ENCODE measurements at places on chromosomes 7 and 10.

DNA sequence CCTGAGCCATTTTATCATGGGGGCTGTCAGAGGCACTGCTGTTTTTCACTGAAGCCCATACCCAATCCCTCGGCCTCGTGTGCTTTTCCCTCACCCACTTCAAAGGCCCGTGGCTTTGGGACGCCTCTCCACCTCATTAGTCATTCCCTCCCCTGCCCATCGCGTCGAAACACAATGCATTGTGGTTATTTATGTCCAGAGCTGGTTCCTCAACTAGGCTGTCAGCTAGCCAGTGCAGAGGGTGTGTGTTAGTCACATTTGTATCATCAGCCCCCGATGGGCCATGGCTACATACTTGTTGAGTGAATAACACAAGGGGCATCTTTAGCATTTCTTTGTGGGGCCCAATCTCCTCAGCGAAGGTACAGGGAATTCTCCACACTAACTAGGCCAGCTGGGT, 3.8 kb upstream of the CRCP start:
- DNase-seq: no peak

DNA sequence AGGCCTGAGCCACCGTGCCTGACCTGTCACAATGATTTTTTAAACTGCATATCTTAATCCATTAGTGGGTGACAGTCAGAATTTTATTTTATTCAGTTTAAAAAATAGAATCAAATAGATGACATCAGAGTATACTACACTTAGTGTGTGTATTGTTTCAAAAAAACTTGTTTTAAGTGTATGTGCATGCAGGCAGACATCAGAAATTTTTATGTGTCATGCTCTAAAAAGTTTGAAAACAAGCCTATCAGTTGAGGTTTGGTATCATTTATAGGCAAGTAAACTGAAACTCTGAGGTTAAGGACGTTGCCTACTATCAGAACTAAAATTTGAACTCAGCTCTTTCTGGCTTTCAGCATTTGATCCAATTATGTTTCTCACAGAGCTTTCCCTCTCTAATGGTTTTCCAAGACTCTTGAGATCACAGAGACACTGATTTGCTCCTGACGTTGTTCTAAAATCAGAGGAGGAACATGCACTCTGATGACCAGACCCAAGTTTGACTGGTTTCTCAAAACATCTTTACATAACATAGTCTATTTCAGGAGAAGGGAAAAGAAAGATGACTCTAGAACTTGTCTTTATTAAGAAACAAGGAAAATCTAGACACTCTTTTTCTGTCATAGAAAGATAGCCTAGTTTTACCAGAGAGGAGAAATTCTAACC, 188.6 kb downstream of the AUTS2 start:
- DNase-seq: no peak

DNA sequence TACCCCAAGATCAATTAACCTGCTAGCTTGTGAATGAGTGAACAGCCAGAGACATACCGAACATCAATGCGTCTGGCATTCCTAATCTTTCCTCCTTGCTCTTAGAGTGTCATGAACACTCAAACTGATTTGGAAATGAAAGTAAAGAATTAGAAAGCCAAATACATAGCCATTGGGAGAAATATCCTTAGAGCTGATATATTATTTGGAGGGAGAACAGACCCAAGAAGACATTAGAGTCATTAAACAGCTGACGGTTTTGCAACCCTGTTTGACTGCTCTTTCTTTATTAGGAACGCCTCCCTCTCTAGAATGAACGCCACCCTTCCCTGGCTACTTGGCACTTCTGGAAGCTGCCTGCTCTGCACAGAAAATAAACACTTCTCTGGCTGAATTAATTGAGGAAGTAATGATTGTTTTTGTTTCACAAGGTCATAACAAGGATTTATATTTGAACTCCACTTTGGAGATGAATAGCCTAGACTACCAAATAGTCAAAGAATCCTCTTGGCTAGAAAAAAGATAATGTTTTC, 42.8 kb downstream of the CTTNBP2 start:
- DNase-seq: peak; percentile 34

- DNase-seq: no peak
Measured at GRCh38 chr10:8967061-8967460, 912.6 kb downstream of the GATA3 start.

DNA sequence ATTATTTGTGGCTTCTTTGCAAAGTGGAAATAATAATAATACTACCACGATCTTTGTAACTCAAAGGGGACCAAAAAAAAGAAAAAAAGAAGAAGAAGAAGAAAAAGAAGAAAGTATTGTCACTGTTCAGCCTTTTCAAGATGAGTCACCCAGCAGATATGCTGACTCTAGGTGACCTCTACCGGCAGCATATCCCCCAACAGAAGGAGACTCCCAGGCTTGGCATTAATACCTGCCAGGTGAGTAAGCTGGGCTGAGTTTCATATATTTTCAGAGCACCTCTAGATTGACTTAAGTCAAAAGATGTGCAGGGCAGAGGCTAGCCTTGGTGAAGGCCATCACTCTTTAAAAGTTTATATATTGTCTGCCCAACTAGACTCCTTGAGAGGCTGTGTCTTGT, 30.4 kb upstream of the GPR26 start:
- DNase-seq: no peak

GRCh38 chr10:69533658-69534057, 39.6 kb downstream of the NEUROG3 start:
- no peak for DNase-seq

- DNase-seq: no peak
Measured at GRCh38 chr7:29112721-29113120, 33.6 kb downstream of the CPVL start.

GRCh38 chr7:86968618-86969017, 90.8 kb downstream of the ELAPOR2 start:
- DNase-seq: peak; percentile 29

GRCh38 chr7:154888690-154889089, 114.2 kb downstream of the PAXIP1 start:
- no peak for DNase-seq

GRCh38 chr10:1364151-1364910, 308.1 kb downstream of the WDR37 start:
- DNase-seq: no peak

- peak; percentile 41 for DNase-seq
Measured at GRCh38 chr7:120806669-120807068, 51.3 kb downstream of the TSPAN12 start.

DNA sequence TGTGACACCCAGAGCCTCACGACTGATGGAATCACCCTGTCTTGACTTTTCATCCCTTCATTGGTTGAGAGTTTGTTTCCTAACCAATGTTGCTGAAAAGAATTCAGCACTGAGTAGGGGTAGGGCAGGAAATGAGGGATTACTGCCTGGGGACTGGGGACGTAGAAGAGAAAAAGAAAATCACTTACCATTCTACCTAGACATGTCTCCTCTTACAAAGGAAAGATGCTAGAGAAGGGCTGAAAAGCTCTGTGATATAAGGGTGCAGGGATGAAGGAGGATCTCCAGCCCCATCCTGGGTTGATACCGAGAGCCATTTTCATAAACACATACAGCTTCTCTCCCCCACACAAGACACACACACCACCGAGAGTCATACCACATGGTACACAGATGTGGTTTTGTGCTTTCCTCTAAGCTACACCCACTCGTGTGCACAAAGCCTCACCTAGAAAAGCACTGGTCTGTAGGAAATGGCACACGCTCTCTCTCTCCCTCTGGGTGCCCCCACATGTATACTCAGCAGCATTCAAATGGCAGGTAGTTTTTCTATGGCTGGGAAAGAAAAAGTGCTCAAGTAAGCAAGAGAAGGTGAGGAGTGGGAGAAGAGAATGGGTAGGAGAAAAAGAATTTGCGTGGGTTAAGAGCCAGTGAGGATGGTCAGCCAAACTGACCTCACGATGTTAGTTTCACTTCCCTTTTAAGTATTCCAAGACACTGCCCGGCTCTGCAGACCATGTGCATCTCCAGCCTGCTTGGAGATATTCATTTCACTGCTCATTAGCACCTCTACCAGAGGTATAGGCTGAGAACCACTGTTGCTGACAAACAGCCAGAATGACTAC, 85.8 kb downstream of the CALD1 start:
- no peak for DNase-seq

- no peak for DNase-seq
Measured at GRCh38 chr7:157543276-157543675, 206.5 kb downstream of the DNAJB6 start.

DNA sequence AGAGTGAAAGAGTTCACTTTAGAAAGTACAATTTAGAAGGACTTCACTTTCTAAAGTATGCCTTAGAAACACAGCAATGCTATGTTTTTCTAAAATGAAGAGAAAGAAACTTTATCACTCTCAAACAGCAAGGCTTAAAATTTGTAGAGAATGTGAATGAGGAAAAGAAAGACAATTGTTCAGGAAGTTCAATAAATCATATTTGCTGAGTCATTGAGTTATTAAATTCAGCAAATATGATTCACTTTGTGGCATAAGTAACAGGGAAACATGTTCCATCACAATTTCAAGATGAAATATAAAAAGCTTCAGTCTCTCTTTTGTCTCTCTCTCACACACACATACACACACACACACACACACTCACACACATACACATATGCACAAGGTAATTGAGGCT, 187.9 kb downstream of the PCDH15 start:
- no peak for DNase-seq

DNA sequence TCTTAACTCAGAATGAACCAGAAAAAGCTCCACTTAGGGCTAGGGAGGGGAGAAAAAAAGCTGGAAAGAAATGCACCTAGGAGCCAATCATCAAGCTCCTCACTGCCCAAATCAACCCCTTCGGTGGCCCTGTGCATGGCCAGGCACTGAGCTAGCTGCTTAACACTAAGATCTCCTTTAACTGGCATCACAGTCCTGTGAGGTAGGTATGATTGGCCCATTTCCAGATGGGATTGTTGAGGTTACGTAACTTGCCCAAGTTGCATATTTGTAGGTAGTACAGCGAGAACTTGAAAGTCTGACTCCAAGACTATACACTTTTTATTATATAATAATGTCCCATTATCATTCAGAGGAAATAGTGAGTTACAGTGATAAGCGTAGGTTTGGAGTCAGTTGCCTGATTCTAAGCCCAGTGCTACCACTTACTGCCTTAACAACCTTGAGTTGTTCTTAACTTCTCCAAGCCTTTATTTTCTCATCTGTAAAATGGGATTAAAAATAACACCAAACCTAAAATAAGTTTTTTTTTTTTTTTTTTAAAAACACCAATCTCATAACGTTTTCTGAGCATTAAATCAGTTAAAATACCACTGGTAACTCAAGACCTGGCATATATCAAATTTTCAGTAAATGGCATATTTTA, 37.2 kb upstream of the ACSL5 start:
- DNase-seq: no peak

DNA sequence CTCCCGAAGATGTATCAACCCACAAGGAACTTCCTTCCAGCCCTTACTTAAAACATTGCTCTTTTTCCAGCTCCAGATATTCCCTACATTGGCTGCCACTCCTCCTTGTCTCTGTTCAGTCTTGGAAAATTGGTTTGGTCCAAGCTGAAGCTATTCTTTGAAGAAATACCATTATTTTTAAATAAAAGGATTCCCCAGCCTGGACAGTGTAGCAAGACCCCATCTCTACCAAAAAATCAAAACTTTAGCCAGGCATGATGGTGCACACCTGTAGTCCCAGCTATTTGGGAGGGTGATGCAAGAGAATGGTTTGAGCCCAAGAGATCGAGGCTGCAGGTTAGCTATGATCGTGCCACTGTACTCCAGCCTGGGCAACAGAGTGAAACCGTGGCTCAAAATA, 159.8 kb downstream of the CUX1 start:
- DNase-seq: no peak

- DNase-seq: peak; percentile 83
Measured at GRCh38 chr10:95601116-95601719, 40.0 kb upstream of the SORBS1 start.

DNA sequence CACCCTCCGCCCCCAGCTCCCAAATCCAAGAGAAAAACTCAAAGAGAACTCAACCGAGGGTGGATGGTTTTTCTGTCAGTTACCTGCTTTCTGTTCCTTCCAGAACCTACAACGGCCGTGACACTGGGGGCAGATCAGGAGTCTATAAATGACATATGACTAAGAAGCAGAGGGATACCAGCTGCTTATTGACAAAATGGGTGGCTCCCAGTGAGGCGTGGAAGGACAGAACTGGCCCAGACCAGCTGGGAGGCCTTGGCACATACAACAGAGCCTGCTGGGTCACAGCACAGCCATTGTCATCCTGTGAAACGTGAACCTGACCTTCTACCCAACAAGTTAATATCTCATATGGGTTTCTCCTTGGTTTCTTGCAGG, 84.3 kb upstream of the ADRB1 start:
- peak; percentile 35 for DNase-seq

GRCh38 chr10:20986049-20986448, 88.9 kb upstream of the NEBL start:
- no peak for DNase-seq

DNA sequence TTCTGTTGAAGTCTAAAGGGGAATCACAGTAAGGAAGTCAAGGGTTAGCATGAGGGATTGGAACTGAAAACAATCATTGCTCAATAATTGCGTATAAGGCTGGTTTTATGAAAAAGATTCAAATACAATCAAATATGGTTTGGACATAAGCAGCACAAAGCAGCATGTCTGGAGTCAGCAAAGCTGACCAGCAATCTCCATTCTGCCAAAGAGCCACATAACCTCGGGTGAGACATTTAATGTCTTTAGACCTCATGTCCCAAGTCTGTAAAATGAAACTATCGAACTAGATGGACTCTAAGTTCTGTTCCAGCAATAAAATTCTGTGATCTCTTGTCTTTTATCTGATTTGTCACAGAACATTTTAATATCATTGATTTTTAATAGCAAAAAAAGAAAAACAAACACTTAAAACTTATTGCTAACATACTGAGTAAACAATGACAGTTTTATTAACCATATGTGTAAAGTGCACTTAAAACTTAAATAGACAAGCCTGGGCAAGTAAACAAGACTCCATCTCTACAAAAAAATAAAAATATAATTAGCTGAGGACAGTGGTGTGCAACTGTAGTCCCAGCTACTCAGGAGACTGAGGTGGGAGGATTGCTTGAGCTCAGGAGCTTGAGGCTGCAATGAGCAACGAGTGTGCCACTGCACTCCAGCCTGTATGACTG, 217.0 kb downstream of the MAGI2 start:
- peak; percentile 63 for DNase-seq

DNA sequence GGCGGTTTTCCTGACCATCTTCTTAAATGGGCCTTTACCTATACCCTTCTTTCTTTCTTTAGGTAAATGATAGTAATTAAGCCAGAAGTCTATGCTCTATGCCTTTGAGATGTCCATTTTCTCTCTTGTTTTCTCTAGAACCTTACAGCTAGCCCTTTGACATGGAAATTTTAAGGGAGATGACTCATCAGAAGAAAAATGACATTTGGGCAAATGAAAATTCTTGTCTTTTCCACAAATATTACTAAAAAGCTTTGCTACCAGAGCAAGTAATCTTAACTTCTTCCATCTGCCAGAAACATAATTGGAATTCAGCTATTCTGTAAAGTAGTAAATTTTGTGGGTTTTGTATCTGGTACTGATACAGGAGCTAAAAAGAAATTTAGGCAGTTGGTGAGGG, 59.5 kb downstream of the CCDC3 start:
- DNase-seq: no peak

DNA sequence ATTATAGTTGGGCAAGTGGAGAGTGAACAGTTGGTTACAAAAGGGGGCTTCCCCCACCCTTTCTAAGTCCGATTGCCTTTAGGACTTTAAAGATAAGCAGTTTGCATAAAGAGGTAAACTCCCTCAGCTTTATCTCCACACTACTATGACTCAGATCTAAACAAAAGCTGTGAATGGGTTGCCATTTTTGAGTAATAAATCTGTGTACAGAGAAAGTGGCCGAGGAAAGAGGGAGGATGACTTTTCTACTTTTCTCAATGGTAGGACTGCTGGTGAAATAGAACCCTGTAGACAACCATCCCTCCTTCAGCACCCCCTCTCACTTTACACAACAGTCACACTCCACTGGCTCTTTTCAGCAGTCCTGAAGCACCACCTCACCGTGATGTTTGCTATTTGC, 71.2 kb downstream of the DNMBP start:
- DNase-seq: no peak

Measured in NCI-H1417 (cell line).